DMS79 (cell line): ENCODE measurements at places on chromosomes 3 and 15.

DNA sequence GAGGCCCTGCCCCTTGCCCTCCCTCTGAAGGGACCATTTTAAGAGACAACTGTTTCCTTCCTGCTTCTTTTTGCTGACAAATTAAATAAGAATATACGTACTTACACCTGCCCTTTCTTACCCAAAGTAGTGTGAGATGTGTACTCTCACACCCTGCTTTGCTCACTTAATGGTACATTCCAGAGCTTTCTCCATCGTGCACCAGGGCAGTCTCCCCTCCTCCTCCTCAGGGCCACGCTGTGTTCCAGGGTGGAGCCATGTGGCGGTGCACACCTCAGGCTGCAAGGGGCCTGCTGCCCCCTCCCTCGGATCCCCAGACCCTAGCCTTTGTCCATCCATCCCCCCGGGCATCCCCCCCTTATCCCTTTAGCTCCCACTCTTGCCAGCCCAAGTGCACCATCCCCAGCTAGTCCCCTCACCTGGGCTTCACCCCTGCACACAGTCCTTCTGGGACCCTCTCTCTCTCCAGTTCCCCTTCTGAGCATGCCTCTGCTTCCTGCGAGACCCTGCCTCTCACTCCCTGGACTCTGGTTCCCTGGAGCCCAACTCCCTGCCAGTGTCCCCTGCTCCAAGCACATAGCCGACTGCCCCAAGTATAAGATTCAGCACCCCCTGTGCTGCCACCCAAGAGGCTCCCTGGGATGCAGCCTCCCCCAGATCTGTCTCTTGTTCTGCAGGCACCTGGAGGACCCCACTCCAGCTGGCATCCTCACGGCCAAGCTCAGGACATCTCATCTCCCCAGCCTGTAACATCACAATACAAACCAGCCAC lies 89.5 kb upstream of the IQSEC1 start:
- DNase-seq, result no peak

DNA sequence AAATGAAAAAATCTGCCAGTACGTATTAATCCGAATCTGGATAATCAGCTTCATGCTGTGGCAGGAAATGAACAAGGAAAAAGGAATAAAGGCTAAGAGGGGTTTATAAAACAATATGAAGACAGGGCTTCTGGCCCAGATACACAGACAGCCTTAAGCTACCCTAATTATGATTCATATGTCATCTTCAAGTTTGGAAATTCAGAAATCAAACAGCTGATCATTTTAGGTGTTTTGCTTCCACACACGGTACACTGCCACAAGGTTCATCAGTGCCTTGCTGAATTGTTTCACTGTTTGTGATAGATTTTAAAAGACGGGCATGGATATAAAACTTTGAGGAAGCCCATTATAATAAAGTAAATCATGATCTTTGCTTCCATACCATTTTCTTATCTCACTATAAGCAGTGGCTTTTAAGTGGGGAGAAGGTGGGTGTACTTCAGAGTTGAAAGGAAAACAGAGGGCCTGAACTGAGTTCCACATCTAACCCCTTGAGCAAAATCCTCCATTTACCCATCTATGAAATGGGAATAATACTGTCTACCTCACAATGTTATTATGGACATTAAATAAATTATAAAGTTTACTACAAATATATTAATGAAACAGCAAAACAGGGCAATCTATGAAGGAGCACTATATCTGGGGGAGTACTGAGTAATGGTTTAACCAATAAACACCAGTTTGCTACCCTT lies 15.7 kb downstream of the GTPBP8 start:
- no peak for DNase-seq

DNA sequence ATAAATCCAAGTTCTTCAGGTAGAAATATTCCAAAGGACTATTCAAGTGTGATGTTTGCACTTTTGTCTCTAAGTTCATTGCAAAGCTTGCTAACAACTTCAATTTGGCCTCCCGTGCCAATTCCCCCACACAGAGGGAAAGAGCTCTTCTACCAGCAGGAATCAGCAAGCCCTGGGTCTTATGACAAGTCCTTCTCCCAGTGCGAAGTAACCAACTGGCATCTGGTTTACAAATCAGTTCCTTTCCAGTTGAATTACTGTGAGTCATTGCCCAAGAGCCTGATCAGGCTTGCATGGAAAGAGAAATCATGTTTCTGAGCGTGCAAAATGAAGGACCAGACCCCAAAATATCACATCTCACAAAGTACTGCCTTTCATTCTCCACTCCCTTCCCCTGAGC lies 62.7 kb upstream of the SLCO3A1 start:
- DNase-seq, result no peak

GRCh38 chr3:174072675-174073074 lies 675.1 kb downstream of the NLGN1 start:
- no peak for DNase-seq

DNA sequence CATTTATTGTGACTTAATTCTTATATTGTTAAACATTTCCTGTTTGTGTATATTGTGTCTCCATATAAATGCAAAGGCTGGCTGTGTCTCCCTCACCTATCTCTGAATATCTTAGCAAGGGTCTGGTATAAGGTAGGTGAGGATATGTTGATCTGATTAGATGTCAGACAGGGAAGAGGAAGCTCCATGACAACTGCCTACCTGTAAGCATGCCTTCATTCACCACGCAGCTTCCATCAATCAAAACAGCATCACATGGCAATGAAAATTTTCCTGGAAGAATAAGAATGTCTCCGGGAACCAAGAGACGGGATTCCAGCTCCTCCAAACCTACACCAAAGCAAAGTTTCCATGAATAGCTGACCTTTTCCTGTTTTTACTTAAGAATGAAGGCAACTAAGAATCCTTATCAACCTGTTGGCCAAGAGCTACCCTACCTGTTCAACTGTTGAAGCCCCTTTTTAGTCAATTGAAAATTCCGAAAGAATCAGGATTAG lies 34.8 kb downstream of the ATP13A5 start:
- DNase-seq, result no peak

GRCh38 chr3:74004386-74004785 lies 379.6 kb upstream of the PDZRN3 start:
- no peak for DNase-seq

DNA sequence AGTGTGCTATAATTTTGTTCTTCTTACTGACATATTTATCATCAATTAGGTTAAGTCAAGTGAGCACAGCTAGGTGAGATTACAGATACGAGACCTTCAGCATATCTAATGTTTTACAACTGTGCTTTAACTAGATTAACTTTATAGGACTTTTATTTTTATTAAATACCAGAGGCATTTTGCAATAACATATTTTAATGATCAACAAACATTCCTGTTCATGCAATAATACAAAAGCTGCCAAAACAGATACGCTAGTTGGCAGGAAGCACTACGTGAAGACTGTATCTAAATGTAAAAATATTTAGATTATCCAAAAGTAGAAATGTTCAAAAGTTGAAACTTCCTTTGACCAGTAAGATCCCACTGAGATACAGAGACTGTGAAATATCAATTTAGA lies 139.1 kb downstream of the CBLB start:
- DNase-seq, result no peak

DNA sequence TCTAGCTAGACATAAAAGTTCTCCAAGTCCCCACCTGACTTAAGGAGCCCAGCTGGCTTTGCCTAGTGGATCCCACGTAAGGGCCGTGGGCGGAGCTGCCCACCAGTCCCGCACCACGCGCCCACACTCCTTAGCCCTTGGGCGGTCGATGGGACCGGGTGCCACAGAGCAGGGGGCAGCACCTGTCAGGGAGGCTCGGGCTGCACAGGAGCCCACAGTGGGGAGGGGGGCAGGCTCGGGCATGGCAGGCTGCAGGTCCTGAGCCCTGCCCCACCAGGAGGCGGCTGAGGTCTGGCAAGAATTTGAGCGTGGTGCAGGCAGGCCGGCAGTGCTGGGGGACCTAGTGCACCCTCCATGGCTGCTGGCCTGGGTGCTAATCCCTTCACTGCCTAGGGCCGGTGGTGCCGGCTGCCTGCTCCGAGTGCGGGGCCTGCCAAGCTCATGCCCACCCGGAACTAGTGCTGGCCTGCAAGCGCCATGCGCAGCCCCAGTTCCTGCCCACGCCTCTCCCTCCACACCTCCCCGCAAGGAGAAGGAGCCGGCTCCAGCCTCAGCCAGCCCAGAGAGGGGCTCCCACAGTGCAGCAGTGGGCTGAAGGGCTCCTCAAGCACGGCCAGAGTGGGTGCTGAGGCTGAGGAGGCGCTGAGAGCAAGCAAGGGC lies 78.7 kb downstream of the SLC6A1 start:
- no peak for DNase-seq
